Stimulated activated CD4-positive, alpha-beta T cell treated with anti-CD3 and anti-CD28 coated beads, Interleukin-15, amount 100 ng/mL, for 1 hour (primary cell): ENCODE measurements at places on chromosomes 3 and 15.

- no peak for DNase-seq
Measured at GRCh38 chr3:109679664-109680063, 342.3 kb upstream of the DPPA4 start.

GRCh38 chr15:34850121-34850520, 54.8 kb upstream of the ACTC1 start:
- DNase-seq, result no peak

GRCh38 chr3:64684715-64685261, 3.0 kb downstream of the ADAMTS9 start:
- DNase-seq, result no peak

DNA sequence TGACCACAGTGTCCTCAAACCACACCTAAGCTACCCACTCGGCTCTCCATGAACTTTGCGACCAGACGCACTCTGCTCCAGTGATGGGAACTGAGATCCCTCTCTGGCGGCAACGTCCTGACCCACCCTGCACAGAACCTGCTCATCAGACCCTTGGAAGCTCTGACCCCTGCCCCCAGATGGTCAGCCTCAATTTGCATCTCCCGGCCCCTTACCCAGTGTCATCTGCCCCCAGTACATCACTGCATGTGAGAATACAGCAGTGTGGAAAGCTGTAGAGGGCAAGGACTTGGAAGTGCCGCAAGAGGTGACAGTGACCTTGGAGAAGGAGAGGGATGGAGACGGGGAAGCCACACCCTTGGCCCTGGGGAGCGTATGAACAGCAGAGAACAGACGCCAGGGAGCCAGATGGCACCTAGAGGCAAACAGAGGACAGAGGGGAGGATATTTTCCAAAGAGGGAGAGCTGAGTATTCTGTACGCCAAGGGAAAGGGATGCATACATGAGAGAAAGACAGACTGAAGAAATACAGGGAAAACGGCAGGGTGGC, 192.0 kb downstream of the XXYLT1 start:
- DNase-seq, result no peak

DNA sequence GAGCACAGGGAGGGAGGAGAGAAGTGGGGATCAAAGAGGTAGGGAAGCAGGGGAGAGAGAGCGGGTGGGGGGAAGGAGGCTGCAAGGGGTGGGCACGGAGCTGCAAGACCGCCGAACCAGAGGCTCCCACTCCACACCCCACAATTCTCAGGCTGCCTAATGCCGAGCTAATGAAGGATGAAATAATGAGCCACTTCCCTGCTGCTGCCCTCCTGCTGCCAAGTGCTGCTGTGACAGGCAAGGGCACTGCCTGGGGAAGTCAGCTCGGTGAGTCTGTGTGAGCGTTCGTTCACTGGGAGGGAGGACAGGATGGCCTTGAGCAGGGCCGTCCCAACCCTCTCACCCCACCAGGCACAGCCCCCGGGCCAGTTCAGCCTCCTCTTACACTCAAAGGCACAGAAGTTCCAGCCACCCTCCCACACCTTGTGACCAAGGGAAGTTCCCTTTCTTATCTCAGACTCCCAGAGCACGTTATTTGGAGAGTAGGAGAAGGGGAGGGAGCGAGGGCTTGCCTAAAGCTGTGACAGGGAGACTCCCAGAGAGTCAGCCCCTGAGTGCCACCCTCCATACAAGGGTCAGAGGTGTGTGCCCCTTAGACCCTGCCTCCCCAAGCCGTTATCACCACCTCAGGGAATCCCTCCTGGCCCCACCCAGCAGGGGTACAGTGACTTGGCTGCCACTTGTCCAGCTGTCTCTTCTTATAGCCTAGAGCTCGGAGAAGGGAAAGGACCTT, 12.4 kb downstream of the GLYCTK start:
- no peak for DNase-seq

- DNase-seq, result no peak
Measured at GRCh38 chr3:64111872-64112271, 88.6 kb upstream of the PSMD6 start.

DNA sequence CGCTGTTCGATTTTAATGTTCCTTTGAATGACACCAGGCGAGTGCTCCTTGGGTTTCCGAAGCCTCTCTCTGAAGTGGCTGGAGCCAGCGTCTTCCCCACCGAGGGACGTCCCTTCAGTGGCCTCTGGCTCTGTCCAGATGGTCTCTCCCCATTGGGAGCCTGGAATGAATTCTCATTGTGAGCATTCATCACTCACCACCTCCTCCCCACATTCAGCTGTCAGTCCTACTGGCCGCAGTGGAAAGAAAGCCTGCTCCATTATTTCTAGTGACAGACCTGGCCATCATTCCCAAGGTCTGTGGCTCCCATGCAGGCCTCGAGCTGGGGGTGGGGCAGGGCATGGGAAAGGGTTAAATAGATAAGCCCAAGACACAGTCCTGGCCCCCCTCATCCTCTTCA, 35.2 kb downstream of the ZNF710 start:
- no peak for DNase-seq

GRCh38 chr15:39127151-39127790, 453.6 kb upstream of the THBS1 start:
- no peak for DNase-seq

DNA sequence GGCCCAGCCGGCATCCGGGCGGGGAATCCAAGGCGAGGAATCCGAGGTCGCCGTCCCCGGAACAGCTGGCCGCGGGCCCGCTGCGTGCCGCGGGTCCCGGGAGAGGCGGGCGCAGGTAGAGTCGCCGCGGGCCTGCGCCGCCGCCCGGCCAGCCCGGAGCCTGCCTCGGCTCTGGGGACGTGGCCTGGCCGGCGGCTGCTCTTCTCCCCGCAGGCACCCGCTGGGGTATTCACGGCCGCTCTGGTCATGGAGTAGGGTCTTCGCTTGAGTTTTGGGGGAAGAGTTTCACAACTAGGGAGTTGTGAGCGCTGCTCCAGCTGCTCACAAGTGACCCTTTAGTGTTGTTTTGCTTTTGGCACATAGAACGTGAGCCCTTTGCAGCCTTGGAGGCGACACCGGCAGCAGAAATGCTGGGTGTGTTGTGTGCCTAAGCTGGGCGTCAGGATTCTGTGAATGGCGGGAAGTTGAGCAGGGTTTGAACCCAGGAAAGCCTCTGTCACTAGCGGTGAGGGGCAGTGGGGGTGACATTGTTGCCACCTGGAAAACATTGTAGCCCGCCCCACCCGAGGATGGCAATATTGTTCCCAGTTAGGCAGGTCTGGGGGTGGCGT, 4.0 kb downstream of the TRIM71 start:
- DNase-seq, result no peak

DNA sequence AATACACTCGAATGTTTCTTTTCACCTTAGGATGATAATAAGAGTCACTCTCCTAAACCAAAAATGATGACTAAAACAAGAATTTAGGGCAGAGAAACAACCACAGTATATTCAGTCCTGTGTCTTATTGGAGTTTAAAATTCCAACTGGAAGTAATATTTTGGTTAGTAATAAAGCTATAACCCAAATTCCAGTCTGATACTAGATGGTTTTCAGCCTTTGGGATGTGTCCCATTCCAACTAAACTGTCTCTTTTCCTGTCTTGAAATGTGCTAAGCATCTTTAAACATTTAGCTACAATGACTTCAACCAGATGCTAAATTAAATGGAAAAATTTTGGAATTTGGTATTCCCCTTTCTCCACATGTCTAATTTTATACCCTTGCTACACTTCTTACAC, 510.0 kb downstream of the ROBO1 start:
- DNase-seq, result no peak

- DNase-seq, result peak; percentile 29
Measured at GRCh38 chr3:119294696-119295671, 801 bp downstream of the ARHGAP31 start.

- DNase-seq, result no peak
Measured at GRCh38 chr15:98083203-98083910, 122.9 kb downstream of the ARRDC4 start.

DNA sequence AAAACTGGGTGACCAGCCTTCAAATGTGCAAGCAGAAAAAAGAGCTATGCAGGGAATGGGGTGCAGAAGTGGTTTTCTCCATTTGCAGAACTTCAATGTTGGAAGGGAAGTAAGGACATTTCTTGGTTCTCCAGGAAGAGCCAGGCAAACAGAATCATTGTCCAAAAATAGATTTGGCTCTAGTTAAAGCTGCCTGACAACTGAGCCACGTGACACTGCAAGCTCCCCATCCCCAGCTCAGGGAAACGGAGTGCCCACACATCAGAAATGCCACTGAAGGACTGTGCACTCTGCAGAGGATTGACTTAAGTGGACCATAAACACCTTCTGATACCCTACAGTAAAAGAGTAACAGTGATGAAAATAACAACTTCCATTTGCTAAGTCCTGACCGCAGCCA, 195.6 kb upstream of the NSMCE3 start:
- DNase-seq, result no peak

DNA sequence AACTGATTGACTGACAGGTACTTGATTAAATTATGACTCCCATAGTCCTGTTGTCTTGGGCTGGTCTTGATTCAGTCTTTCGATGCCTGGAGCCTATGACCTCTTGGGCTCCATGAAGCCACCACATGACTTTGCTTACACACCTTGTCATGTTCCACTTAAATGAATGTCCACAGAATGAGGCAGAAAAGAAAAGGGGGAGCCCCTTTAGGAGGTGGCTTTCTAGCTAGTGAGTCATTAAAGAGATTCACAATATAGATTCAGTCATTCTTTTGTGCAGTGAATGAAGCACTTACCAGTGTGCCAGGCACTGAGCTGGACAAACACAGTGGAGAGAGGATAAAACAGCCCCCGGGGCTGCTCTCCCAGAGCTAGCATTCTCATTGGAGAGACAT, 17.1 kb downstream of the VIPR1 start:
- no peak for DNase-seq

- DNase-seq, result no peak
Measured at GRCh38 chr3:187960820-187961219, 193.1 kb upstream of the LPP start.

- no peak for DNase-seq
Measured at GRCh38 chr15:68504681-68505170, 72.8 kb upstream of the ITGA11 start.

GRCh38 chr15:64515825-64516224, 55.4 kb downstream of the ZNF609 start:
- DNase-seq, result no peak

DNA sequence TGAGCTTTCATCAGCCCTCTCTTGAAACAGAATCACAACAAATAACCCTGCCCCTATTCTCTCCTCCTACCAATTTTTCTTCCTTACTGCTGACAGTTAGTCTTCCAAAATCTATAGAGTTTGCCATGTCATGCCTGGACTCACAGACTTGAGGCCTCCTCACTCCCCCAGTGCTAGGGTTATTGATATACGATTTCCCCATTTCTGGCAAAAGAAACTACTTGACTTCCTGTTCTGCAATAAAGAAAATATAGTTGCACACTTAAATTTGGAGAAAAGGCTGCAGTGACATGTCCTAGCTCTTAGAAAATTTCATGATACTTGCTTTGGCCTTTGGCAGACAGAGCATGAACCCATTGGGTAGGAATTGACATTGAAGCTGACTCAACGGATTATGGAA, 75.9 kb downstream of the CYP19A1 start:
- no peak for DNase-seq

DNA sequence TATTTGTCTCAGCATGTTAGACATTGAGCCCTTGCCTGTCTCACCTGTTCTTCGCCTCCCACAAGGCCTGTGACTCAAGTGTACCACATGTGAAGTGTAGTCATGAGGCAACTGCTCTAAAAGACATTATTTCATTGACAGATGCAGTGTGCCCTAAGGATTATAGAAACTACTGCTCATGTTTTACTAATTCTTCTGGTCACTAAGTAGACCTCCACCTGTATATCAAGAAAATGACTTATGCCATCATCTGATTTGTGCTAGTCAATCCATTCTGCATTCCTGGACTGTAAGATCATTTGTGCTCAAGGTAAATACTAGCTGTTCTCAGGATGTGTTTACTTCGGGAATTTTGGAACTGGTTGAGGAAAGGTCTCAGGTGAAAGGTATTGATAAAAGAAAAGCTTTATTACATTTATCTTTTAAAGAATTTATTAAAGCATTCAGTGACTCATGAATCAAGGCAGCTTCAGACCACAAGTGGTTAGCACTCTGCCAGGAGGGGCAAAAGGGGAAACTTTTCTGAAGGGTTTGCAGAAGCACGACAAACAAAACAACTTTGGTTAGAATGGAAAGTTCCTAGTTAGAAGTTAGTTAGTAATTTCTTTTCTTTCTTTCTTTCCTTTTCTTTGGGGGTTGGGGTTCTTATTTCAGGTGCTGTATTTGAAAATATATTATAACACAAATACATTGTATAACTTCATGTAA, 465.3 kb upstream of the CBLB start:
- DNase-seq, result no peak

GRCh38 chr3:172626021-172626640, 84.7 kb downstream of the NCEH1 start:
- no peak for DNase-seq

DNA sequence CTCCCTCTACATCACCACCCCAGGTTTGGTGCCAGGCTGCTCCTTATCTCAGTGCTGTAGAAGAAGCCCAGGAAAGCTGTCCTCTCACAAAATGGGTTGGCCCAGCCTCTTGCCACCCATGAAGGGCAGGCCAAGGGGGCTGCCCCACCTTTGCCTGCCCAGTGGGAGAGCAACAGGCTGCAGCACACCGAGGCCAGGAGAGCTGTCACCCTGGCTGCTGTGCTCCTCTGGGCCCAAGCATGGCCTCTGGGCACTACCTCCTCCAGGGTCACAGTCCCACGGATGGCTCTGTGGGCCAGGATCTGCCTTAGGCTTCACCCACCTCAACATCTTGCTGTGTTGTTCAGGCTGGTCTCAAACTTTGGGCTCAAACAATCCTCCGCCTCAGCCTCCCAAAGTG, 6.4 kb upstream of the STAB1 start:
- DNase-seq, result no peak

DNA sequence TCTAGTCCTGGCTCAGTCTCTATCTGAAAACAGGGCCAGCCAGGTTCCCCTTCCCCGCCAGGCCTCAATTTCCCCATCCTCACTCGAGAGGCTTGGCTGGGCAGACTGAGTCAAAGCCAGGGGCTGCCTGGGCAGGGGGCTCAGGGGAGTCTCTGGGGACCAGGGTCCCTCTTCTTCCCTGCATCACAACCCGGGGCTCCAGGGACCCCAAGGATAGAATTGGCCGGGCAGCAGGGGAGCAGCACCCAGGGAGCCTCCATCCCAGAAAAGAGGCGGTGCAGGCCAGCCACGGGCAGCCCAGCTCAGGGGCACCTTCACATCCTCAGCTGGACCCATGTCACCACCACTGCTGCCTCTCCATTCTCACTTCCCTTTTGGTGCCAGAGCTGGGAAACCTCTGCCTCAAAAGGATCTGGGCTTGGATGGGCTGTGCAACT, 13.3 kb upstream of the PLXND1 start:
- no peak for DNase-seq
